ENCODE measurements at places on chromosomes 1 and 21.

DNA sequence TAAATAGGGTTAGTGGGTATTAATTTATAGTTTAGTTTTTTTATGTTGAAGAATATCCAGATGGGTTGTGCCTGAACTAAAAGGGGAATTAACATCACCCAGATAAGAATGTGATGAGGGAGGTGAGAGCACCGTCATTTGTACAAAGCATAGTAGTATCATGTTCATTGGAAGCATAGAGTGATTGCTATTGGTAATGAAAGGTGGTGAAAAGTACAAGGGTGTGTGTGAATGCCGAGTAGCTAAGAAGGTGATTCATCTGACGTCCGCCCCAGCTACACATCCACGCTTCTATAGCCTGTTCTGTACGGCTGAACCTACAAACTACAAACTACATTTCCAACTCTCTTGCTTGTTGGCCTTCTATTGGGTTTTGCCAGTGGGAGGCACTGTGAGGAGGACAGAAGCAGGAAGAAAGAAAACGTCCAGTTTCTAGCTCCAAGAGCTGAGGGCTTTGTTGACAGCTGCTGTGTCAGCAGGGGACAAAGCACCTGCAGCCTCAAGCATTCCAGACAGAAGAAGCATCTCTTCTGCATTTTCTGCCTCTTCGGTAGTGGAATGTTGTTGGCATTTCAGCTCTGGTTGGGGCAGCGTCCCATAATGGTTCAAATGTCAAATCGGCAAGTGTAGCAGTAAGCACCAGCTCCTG lies 404.8 kb downstream of the KCTD3 start:
- no peak for DNase-seq

DNA sequence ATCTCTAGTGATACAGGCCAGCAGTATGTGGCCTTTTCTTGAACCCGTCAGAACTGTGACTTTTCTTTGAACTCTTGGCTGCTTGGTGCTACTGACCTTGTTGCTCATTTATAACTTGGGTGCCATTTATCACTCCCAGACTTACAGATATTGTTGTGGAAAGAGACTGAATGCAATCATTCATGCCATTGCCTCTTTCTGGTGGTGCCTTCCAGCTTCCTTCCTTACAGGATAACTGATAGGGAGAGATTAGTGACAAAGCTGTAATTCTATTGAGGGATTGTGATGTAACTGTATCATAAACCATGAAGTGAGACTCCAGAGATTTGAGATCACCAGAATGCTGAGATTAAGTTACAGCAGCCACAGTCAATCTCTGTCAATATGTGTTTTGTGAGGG lies 256.5 kb downstream of the USP25 start:
- no peak for DNase-seq

- DNase-seq: no peak
Measured at GRCh38 chr1:211332036-211332616, 5.5 kb downstream of the TRAF5 start.

DNA sequence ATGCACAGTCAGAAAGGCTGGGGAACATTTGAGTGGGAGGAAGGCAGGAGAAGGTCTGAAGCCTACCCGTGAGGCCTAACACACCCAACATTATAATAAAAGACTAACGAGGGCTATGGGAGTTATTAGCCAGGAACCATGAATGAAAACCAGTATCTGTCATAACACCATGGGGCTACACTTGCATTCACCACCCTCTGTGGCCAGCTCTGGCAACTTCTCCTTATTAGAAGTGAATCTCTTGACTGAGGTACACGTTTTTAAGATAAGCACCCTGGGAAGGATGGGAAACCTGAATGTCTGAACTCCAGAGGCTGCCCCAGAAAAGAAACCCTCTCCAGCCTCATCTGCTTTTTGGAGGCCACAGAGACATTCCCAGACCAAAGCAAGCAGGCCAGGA lies 204.3 kb upstream of the RAB4A start:
- no peak for DNase-seq

DNA sequence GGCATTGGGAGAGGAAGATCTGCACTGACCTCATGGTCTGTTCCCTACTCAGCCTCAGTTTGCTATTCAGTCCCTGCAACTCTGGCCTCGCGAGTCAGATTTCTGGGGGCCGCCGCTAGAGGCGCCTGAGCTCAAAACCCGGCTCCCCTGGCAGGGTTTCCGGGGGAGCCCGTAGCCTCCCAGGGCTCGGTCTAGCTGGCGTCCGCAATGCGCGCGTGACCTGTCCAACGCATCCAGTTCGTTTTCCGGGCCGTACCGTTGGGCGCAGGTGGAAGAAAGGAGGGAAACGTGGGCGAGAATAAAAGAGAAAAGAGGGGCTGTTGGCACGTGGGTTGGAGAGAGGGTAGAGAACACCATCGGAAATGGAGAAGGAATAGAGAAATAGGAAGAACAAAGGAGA lies at the start of gene ADAM30:
TSS of gene ADAM30 (minus strand) at position 213 of the 400 bp plus-strand sequence. CDS start at position 34, 179 bp downstream.
- no peak for DNase-seq

GRCh38 chr1:114750780-114751179 lies 7.0 kb downstream of the CSDE1 start:
- no peak for DNase-seq

GRCh38 chr1:14659913-14660312 lies 61.4 kb downstream of the KAZN start:
- no peak for DNase-seq

DNA sequence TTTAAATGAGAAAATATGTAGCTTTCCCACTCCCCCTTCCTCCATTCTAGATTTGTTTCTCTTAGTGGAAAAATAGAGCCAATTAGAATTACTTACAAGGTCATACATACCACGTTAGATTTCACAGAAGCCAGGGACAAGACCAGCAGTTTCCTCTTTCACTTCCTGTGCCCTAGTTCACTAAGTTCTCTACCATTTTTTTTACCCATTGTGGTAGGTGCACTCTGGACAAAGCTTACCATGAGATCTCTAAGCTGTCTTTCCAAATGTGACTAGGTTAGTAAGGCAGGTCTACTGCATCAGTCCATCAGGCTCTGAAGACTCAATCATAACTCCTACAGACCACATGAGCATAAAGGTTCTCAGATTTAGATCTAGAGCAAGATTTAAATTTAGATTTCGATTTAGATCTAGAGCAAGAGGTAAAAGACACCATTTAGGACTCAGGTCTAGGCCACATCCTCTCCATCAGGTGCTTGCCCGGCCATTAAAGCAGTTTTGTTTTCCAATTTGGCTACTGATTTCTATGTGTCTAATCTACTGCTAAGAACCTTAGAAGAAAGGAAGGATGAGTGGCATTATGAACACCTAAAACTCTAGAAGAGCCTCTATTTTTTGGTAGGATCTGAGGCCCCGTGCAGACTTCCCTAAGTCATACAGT lies 235.3 kb downstream of the FAF1 start:
- DNase-seq: no peak

GRCh38 chr1:69639159-69639558 lies 71.4 kb downstream of the LRRC7 start:
- no peak for DNase-seq

- no peak for DNase-seq
Measured at GRCh38 chr1:209062863-209063262, 520.7 kb upstream of the CAMK1G start.

Data from NCI-H446 treated with DMSO at 0.1 percent for 48 hours (cell line).